ENCODE measurements at places on chromosomes 11 and 22.

DNA sequence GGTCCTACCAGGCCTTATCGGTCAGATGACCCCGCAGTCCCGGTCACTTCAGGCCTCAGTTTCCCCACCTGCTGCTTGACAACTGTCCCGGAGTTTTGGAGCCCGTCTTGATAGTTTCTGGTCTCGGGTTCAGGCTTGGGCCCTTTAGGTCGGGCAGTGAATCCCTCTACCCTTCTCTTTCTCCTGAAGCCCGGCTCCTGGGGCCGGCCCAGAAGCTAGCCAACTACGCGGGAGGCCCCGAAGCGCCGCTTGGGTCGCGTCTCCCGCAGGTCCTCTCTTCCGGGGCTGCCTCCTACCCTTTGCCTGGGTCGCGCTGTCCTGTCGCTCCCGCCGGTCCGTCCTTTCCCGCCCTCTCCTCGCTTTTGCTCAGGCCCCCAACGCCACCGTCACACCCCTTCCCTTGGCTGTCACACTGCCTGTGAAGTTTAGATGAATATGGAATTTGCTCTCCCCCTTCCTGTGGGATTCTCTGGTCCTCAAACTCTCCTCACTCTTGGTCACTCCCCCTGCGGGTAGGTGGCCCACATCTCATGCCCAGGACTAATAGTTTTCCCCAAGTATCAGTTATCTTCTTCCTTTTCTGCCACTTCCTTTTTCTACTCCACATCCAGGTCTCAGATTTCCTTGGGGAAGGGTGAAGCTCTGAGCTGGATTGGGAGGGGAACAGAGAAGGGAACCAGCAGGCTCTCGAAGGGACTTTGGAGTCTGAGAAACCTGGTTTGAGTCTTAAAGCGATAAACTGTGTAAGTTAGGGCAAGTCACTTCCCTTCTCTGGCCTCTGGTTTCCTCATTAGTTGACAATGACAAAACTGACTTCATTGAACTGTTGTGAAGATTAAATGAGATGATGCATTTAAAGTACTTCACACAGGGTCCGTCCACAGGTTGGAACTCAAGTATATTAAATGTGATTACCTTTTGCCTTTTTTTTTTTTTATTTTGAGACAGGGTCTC is 790 bp downstream of the RAB1B start:
- DNase-seq = peak; percentile 61

DNA sequence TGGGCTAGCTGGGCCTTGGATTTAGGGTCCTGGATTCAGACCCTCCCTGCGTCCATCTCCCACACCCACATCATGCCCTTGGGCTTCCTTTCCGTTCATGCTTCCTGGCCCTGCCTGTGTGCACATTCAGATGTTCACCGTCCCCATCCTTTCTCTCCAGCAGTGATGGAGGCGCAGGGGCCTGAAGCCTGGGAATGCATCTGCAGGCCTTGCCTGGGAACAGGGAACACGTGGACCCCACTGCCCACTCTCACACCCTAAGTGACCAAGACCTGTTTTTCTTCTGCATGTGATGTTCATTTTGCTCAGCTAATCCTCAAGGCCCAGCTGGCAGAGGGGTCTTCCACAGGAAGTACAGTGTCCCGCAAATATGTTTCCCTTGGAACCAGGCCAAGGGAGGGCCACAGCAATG is 91.6 kb upstream of the PARVA start:
- DNase-seq = no peak

DNA sequence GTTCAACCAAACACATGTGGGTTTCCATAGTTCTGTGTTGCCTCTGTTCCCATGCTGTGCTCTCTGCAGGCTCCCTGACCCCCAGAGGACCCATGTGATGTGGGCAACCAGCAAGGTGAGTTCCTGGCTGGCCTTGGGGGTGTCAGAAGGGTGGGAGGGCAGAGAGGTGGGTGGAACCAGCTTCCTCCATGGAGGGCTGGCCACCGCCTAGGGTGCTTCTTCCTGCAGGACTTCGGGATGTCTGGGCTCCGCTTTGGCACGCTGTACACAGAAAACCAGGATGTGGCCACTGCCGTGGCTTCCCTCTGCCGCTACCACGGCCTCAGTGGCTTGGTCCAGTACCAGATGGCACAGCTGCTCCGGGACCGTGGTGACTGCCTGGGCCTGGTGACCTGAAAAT is 14.5 kb upstream of the EXT2 start:
- no peak for DNase-seq

DNA sequence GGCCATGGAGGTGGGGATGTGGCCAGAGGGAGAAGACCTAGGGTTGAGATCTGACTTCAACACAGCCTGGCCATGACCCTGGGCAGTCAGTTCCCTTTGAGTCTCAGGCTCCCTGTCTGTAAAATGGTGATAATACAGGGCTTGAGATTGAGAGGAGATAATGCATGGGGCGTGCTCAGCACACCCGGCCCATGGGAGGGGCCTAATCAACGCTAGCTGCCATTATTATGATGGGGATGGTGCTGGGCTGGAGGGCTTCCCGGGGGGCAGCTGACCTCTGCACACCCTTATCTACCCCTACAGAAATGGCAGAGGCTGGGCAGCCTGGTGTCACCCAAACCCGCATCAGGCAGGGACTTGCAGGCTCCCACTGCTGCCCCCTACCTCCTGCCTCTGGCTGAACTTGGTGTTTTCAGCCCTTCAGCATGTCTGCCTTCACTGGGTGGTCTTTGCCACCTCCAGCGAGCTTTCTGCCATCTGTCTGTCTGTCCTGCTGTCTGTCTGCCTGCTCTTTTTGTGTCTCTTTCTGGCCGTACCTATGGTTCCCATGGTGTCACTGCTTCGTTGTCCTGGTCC is 84.5 kb downstream of the CACNA1I start:
- no peak for DNase-seq

GRCh38 chr11:2089536-2090165 is 49.5 kb downstream of the IGF2 start:
- DNase-seq = peak; percentile 76
